Natural killer cell (primary cell): ENCODE measurements at places on chromosomes 13 and 19. TPM values are rescaled to one million over a fixed set of nuclear protein-coding genes. Genes with fewer than 3 reads are reported as not detected.

ZNF805 gene
- total RNA-seq, result 25.9 TPM

NCR1 gene
- 213 TPM for total RNA-seq

GRCh38 chr13:60620611-60621395 is 223.8 kb downstream of the TDRD3 start:
- no peak overlapping the region for H3K4me3 ChIP-seq
- no peaks in the 10 kb centered on the region for H3K36me3 ChIP-seq
- no peaks in the 10 kb centered on the region for H3K4me1 ChIP-seq
- H3K27me3 ChIP-seq, result no peaks in the 10 kb centered on the region

DNA sequence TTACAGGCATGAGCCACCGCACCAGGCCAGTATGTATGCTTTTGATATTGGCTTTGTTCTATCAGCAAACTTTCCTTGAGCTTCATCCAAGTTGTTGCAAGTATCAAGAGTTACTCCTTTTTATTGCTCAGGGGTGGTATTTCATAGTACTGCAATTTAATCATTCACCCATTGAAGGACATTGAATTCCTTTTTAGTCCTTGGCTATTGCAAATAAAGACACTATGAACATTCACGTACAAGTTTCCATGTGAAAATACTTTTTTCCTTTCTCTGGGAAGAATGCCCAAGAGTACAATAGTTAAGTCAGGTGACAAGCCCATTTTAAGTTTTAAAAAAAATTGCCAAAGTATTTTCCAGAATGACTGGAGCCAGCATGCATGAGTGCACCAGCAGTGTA is 20.4 kb downstream of the CEACAM3 start:
- no peak overlapping the region for H3K4me3 ChIP-seq
- H3K27me3 ChIP-seq, result no peaks in the 10 kb centered on the region
- H3K36me3 ChIP-seq, result no peaks in the 10 kb centered on the region

DNA sequence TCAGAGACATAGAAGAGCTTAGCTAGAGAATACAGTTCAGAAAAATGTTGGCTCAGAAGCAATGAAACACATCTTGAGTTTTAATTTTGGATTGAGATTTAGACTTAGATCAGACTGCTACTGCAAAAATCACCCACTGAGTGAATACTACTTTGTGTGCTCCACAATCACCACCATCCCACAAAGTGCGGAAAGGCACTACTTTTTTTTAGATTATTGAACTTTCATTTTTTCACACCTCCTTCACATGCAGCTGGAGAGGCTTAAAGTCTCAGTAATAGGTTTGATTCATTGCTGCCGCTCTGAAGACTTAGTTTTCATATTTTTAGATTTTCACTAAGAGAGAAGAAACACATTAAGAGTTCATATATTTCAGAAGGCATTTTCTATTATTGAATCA is 289.9 kb upstream of the PRR20A start:
- no peak overlapping the region for H3K27ac ChIP-seq
- no peaks in the 10 kb centered on the region for H3K36me3 ChIP-seq
- H3K4me3 ChIP-seq, result no peak overlapping the region
- no peaks in the 10 kb centered on the region for H3K4me1 ChIP-seq
- DNase-seq, result no peak
- no peaks in the 10 kb centered on the region for H3K27me3 ChIP-seq
